ENCODE measurements at places on chromosomes 1 and 21.

GRCh38 chr1:27007909-27008582 is 4.6 kb downstream of the TENT5B start:
- no peak for DNase-seq

DNA sequence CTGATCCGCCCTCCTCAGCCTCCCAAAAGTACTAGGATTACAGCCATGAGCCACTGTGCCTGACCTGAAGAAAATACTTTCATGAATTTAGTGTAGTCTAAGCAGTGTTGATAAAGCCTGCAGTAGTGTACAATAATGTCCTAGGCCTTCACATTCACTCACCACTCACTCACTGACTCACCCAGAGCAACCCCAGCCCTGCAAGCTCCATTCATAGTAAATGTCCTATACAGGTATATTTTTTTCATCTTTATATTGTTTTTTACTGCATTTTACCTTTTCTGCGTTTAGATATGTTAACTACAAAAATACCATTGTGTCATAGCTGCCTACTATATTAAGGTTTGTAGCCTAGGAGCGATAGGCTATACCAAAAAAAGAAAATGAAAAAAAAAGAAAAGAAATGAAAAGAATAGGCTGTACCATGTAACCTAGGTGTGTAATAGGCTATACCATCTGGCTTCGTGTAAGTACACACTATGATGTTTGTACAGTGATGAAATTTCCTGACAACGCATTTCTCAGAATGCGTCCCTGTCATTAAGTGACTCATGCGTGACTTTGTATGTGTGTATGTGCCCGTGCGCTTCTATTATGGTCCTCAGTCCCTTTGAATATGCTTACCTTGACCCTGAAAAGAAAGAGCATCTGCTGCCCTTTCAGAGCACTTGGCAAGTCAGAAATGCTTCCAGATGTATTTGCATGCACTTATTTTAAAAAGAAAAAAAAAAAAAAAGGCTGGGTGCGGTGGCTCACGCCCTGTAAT is 9.2 kb upstream of the SLAMF8 start:
- peak; percentile 81 for DNase-seq

- no peak for DNase-seq
Observed at GRCh38 chr1:212899845-212900244, 41.8 kb downstream of the FLVCR1 start.

GRCh38 chr1:2272686-2273400 is 44.7 kb downstream of the SKI start:
- no peak for DNase-seq

DNA sequence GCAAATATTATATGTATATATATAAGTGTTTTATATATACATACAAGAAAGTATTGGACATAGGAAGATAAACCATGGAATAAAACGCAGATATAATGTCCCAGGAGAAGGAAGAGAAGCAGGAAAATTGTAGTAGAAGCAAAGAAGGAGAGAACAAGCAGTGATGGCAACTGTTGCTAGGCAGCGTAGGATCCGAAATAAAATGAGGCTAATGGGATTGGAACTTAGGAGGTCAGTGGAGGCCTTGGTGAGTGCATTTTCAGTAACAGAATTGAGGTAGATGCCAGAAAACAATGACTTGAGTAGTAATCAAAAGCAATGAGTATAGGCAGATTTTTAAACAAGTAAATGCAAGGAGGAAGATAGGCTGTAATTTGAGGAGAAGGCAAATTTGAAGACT is 265.8 kb downstream of the LRRC7 start:
- DNase-seq, result no peak

- DNase-seq, result no peak
Observed at GRCh38 chr21:15947677-15948076, 217.9 kb downstream of the USP25 start.

DNA sequence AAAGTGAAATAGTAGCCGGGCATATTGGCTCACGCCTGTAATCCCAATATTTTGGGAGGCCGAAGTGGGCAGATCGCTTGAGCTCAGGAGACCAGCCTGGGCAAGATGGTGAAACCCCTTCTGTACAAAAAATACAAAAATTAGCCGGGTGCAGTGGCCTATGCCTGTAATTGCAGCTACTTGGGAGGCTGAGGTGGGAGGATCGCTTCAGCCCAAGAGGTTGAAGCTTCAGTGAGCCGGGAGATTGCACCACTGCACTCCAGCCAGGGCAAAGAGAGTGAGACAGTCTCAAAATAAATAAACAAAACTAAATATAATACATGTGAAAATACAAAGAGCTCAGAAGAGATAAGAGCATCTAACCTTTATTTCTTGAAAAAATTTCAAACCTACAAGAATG is 2.3 kb upstream of the MSTO1 start:
- DNase-seq, result no peak

DNA sequence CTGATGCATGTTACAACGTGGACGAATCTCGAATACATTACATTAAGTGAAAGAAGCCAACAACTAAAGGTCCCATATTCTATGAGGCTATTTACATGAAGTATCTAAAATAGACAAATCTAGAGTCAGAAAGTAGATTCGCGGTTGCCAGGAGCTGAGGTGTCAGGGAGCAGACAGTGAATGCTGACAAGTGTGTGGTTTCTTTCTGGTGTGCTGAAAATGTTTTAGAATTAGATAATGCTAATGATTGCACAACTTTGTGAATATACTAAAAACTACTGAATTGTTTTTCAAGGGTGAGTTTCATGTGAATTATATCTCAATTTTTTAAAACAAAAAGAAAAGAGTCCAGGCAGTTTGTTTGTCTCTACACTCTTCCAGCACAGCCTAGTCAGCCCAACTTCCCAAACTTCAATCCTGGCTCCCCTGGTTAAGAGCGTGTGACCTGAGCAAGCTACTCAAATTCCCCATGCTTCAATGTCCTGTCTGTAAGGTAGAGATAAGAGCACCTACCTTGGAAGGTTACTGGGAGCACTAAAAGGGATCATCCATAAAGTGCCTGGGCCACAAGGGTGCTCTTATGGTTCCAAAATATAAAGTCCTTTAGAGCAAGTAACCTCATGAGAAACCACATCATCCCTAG is 20.9 kb downstream of the HLCS start:
- no peak for DNase-seq

- DNase-seq, result no peak
Observed at GRCh38 chr1:39082010-39082799, 56.1 kb downstream of the NDUFS5 start.

GRCh38 chr1:17188217-17188616 is 16.7 kb upstream of the PADI1 start:
- DNase-seq, result no peak

- DNase-seq, result no peak
Observed at GRCh38 chr1:104387716-104388508, 638.2 kb downstream of the AMY1C start.

DNA sequence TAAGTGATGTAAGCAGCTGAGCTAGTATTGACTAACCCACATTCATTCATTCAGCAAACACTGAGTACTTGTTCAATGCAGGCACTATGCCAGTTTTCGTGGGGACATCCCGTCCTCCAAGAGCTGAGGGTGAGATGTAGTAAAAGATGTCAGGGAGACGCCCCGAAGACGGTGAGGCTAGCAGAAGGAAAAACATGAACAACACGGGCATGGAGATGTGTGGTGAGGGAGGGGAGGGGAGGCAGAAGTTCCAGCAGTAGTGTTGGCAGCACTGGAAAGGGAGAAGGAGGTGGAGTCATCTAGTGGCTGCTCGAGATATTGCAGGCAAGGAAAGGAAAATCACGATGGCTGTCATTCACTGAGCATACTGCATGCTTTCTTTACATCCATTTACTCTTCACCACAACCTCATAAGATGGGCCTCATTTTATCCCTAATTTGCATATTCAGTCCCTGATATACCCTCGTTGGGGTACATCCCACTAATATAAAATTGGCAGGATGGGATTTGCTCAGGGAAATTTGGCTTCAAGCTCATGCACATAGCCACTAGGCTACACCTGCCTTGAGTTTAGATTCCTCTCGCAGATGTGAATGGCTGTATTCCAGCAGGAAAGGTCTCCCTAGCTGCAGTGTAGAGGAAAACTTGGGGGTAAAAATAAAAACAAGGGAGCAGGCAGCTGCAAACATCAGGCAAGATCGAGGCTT is 14.5 kb downstream of the PDZK1IP1 start:
- DNase-seq, result peak; percentile 74

GRCh38 chr1:182783068-182783467 is 6.5 kb upstream of the NPL start:
- no peak for DNase-seq

Measured in RPMI8226 (cell line).